ENCODE measurements at places on chromosomes 1 and 21.

DNA sequence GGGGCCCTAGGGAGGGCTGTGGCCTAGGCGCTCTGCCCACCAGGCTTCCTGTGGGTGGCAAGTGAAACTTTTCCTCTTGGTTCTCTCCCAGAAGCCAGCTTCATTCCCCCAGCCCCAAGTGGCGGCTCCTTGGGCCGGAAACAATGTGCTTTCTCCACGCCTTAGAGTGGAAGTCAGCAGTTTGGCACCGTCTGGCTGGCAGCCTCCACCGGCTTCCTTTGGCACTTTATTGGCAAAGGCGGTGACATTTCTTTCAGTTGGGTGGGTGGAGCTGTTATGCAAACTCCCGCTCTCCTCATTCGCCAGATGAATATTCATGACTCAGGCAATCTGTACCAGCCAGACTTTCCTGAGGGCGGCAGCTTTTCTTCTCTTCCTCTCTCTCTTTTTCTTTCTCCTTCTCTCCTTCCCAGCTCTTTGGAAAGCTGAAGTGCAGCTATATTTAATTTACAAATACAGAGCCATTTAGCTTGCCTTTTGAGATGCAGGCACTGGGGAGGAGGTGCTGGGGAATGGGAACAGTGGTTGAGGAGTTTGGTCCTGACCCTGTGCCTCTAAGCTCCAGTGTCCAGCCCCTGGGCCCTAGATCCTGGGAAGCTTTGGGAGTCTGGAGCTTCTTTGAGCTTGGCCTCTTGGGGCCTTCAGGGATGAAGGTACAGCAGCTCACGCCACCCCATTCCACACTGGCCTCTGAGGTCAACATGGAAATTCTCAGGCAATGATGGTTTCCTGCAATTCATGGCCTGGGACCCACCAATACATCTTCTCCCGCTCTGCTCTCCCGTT is 67.8 kb upstream of the POU3F1 start:
- no peak for DNase-seq

- no peak for DNase-seq
Observed at GRCh38 chr1:230401763-230402294, 24.3 kb downstream of the PGBD5 start.

DNA sequence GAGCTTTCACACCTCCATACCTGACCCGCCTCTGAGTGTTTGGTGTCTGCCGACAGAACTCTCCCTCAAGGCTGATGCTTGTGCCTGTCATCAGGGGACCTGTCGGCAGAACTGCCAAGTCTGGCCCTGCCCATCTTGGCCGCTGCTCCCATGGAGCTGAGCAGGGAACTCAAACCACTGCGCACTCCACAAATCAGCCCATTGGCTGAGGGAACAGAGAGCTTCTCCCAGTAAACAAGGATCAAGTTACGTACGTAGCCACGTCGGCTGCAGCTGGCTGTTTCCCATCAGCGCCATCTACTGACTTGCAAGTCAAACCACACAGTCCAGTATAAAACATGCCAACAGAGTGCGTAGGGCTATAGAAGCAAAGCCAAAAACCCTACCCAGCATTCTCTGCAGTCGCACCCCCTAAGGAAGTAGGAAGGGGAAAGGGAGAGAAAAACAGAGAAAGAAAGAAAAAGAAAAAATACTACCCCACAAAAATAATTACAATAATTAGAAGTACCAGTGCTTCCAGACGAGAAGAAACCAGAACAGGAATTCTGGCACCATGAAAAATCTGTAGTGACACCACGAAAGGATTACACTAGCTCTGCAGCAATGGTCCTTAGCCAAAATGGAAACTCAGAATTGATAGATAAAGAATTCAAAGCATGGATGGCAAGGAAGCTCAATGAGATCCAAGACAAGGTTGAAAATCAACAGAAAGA is 13.1 kb downstream of the KRTAP13-1 start:
- DNase-seq = no peak

- DNase-seq = no peak
Observed at GRCh38 chr1:229563241-229563640, 4.7 kb upstream of the ABCB10 start.

- no peak for DNase-seq
Observed at GRCh38 chr1:116754198-116754977, at the start of gene CD2. Gene CD2, plus strand, starts transcription at chr1:116754430. Its CDS starts 63 bp downstream, at chr1:116754493.

DNA sequence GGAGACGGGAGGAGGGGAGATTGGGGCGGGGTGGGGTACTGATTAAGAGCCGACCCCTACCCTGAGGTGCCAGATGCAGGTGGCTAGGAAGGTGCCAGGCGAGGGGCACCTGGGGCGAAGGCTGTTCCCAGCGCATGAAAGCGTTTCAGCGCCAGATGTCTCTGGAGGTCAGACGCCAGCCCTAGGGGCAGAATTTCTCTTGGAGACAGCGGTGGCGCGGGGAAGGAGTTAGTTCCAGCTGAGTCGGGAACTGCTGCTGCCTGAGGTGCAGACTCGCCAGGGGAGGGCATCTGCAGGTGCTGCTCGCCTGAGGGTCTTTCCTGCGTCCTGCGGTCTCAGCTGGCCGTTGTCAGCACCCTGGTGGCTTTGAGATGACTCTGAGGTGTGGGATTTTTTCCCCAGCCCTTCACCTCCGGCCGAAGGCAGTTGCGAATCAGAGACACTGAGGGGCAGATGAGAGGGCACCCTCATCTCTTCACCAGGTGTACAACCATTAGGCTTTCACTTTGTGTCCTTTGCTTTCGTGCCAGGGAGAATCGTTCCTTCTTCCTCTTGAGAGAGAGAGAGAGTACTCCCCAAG is 539 bp downstream of the CGN start:
- peak; percentile 25 for DNase-seq

DNA sequence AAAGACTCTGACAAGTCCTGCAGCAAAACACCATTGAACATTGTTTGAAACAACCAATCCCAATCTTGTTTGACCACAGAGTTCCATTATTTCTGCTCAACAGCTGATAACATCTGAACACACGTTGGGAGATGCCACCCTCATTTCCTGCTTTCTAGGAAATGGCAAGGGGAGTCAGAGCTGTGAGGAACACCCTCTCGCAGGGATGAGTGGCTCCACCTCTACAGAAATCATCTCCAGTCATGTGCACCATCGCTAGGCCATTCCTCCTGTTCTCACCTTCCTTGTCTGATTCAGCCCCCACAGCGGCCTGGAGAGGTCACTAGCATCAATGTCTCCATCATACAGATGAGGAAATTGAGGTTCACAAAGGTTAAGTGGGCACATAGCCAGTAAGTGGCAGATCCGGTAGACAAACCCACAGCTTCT is 22.4 kb upstream of the RUNX3 start:
- DNase-seq = peak; percentile 60

DNA sequence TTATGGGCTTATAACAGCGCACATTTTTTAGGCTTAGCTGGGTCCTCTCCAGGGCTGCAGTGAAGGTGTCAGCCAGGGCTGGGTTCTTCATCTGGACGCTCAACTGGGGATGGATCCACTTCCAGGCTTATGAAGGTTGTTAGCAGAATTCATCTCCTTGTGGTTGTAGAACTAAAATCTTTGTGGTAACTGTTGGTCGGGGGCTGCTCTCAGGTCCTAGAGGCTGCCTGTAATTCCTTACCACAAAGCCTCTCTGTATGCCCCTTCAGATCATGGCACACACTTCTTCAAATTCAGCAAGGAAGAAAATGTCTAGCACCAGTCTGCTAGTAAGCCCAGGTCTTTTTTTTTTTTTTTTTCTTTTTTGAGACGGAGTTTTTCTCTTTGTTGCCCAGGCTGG is 40.9 kb upstream of the EPS8L3 start:
- DNase-seq = no peak

DNA sequence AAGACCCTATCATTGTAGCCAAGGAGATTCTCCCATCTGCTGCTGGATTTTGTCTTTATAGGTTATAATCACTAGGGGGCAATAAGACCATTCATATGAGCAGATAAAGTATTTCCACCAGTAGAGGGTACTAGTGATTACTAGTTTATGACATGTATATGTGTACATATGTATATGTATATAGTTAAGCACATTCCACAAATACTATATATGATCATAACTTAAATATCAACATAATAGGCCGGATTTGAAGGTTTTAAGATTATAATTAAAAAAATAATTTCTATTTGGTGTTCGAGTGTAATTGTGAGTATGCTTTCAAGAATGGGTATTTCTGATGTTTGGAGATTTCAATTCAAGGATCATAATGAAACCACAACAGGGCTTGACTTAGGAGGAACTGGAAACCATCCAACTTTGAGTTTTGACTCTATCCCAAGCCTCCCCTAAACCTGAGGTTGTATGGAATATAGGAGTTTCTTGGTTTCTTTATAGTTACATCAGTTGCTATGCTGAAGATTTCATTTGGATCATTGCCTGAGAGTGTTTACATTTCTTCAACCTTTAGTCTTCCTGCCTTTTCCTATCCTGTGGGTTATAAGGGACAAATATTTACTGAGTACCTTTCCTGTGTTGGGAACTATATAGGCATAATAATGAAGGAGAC is 16.9 kb downstream of the TCEANC2 start:
- no peak for DNase-seq

- peak; percentile 2 for DNase-seq
Observed at GRCh38 chr1:237411621-237412020, 369.6 kb downstream of the RYR2 start.

DNA sequence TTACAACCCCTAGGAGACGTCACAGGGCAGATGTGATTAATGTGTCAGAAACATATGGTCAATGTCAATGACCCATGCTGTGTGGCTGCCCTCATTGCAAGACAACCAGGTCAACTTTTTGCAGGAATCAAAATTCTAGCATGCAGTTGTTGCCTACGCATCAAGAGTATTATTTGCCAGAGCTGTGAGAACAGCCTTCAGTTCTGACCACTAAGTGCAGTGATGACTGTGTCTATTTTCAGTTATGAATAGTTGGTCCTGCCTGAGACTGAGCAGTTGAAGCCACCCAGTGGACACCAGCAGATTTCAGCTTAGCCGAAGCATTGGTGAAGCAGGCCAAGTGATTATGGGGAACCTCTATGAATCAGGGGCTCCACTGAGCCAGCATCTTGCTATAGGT is 47.3 kb downstream of the LYPLAL1 start:
- no peak for DNase-seq

DNA sequence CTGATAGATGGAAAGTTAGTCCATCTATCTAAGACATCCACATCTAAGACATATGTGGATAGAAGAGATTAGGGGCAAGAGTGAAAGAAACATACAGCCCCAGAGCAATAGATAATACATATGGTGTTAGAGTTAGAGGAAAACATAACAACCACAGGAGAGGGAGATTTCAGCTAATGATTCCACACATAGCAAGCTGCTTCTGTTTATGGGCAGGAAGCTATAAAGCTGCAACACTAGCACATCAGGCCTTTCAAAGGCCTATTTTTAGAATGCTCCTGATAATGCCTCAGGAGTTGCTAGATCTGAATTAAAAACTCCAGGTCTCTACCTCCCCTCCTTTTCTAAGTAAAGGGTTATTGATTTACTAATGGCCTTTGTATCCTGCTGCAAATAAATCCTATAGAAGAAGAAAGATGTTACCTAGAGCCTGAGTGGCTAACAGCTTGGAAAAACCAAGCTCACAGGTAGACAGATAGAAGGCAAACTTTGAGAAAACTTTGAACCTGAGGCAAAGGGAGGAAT is 36.1 kb downstream of the BRINP2 start:
- no peak for DNase-seq

DNA sequence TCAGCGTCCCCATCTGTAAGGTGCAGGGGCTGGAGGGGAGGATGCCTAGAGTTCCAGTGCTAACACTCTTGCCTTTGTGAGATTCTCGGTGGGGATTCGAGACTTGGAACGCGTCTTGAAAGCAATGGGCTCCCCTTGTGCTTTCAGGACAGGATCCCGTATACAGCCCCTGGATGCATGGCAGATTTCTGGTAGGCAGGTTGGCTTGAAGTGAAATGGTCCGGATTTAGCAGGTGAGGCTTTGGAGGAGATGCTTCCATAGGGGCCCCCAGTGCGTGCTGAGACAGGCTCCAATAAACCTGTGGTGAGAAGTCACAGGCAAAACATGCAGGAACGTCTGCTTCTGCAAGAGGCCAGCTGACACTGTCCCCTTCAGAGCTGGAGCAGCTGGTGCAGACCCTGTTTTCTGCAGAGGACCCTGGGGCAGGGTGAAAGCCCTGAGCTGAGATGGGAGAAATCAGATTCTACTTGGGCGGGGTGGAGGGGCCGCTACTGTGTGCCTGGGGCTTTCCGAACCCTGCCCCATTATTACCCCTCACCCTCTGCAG is 270.4 kb downstream of the PTPRU start:
- no peak for DNase-seq

GRCh38 chr1:93501399-93501798 is 53.5 kb downstream of the FNBP1L start:
- DNase-seq = no peak

DNA sequence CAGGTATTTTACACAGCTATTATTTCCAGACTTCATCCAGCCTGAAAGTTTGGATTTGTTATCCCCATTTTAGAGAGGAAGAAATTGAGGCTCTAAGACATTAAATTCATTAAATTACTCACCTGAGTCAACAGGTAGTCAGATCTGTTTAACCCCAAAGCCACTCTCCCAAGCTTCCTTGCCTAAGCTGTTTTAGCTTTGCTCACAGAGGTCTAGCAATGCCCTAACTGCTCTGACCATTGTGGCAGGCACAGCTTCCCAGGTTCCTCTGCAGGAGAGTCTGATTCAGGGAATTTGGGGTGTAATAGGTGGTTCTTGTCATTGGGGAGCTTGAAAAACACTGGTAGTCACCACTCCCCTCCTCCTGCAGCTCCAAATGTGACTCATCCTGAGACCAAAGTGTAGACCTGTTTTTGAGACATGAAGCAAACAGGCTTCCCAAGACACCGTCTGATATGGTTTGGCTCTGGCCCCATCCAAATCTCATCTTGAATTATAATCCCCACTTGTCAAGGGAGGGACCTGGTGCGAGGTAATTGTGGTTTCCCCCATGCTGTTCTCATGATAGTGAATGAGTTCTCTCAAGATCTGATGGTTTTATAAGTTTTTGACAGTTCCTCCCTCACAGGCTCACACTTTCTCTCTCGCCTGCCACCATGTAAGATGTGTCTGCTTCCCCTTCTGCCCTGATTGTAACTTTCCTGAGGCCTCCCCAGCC is 142.8 kb upstream of the DNAH14 start:
- DNase-seq = no peak

DNA sequence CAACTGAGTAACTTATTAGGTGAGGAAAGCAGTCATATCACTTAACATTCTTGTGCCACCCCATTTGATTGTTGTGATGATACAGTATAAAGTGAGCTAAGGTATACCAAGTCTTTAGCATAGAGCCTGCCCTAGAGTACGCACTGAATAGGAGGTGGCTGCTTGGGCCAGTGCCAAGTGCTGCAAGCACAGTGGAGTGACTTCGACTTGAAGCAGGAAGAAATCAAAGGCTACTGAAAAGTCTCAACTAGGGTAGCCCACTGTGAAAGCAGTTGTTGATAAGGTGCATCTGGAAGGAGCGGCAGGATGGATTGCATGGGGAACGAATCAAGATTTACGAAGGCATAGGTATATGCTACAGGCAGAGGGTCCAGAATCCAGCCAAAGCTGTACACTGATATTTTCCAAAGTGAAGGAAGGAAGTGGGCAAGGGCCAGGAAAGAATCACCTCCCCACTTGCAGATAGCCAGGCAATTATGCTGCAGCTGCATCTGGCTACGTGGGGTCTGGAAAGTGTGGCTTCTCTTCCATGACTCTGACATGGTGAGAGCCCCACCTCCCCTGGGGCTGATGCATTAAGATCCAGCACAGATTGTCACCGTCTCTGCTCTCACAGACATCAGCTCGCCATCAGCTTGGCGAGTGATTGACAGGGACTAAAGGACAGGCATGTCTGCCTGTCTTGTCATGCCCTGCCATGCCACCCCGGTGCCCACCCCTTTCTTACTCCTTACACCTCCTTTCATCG is 287.0 kb upstream of the PLXNA2 start:
- DNase-seq = no peak

GRCh38 chr1:20308569-20308968 is 17.9 kb downstream of the VWA5B1 start:
- no peak for DNase-seq

Measured in stimulated activated naive CD8-positive, alpha-beta T cell treated with anti-CD3 and anti-CD28 coated beads, Interleukin-15, amount 100 ng/mL, for 72 hours (primary cell).